Activated CD4-positive, alpha-beta T cell treated with anti-CD3 and anti-CD28 coated beads, Interleukin-2, Interleukin-4, amounts not matched to agents 100 ng/mL and 50 ng/mL, durations not matched to agents 16 hours and 8 hours (primary cell): ENCODE measurements at places on chromosomes 6 and 20.

- DNase-seq = no peak
These were observed 1.6 kb downstream of the TNFRSF6B start for GRCh38 chr20:63697868-63698545.

DNA sequence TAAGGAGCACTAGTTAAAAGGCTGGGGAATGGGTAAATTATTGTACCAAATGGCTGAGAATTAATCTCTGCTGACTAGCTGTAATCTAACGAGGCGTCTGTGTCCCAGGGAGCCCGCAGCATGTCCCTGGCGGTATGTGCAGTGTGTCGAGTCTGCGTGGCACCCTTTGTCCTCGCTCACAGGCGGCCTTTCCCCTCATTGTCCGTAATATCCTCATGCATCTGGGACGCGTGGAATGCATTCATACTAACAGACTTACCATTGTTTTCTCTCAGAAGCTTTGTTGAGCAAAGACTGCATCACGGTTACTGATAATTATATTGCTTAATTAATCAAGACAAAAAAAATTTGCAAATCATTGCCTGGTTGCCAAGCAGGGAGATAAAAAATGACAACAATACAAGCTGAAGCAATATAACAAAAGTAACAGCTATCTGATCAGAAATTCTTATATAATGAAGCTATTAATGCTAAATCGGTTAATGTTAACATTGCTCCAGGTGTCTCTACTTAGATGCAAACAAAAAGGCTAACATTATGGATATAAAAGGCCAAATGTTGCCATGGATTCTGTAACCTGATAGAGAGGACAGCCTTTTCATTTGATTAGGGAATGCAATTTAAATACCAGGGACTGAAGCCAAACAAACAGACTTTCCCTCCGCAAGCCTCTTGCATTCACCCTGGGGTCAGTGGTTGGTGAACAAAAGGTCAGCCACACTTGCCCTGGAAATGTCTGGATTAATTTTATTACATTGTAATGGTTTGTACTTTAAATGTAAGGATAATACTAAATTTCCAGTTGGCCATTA is 124.8 kb downstream of the INSM1 start:
- no peak for DNase-seq

GRCh38 chr6:36862848-36863382 is 11.7 kb downstream of the PPIL1 start:
- no peak for DNase-seq

GRCh38 chr6:8246403-8246802 is 144.1 kb upstream of the EEF1E1 start:
- no peak for DNase-seq

DNA sequence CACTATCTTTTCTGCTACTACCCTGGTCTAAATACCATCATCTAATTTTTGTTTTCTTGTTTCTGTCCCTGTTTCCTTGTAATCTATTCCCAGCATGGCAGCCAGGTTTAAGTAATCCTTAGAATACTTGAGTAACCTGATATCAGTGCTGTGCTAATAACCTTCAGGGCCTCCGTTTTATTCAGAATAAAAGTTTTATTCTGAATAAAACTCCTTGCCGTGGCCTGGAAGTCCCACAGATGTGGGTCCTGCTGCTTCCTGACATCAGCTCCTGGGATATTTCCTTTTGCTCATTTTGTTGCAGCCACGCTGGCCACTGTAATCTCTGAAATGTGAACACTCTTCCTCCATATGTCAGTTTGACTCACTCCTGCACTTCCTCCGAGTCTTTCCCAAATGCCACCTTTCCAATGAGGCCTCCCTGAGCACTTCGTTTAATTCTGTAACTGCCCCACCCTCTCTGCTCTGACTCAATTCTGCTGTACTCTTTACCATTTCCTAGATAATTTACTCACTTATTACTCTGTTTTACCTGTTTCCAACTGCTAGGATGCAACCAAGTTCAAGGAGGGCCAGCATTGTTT is 114.0 kb upstream of the FOXA2 start:
- DNase-seq = no peak

GRCh38 chr6:114879693-114880092 is 536.9 kb upstream of the HS3ST5 start:
- DNase-seq = no peak
